ENCODE measurements at places on chromosomes 7 and 10.
A peak's percentile ranks its signal among the peaks of the same experiment; 100 is the strongest.

GRCh38 chr10:133072196-133072595, 15.5 kb upstream of the ADGRA1 start:
- H3K4me1 ChIP-seq: no peaks in the 10 kb centered on the region
- DNase-seq: no peak
- no peaks in the 10 kb centered on the region for H3K36me3 ChIP-seq
- no peak overlapping the region for H3K27ac ChIP-seq
- no peak overlapping the region for H3K4me3 ChIP-seq

- no peak overlapping the region for H3K4me3 ChIP-seq
- no peak for DNase-seq
- H3K36me3 ChIP-seq: no peaks in the 10 kb centered on the region
- no peaks in the 10 kb centered on the region for H3K4me1 ChIP-seq
These were observed 194.3 kb downstream of the CYP26A1 start for GRCh38 chr10:93268021-93268420.

GRCh38 chr7:37432281-37432920, 16.3 kb downstream of the ELMO1 start:
- no peak overlapping the region for H3K4me3 ChIP-seq
- H3K4me1 ChIP-seq: no peaks in the 10 kb centered on the region
- no peak overlapping the region for H3K27ac ChIP-seq

GRCh38 chr7:74464931-74465886, 11.5 kb downstream of the GTF2IRD1 start:
- peak overlapping the region; percentile 77 for H3K27ac ChIP-seq
- no peaks in the 10 kb centered on the region for H3K4me1 ChIP-seq
- DNase-seq: peak; percentile 81
- H3K36me3 ChIP-seq: no peaks in the 10 kb centered on the region
- H3K27me3 ChIP-seq: no peaks in the 10 kb centered on the region
- H3K4me3 ChIP-seq: no peak overlapping the region

- no peaks in the 10 kb centered on the region for H3K36me3 ChIP-seq
- H3K27ac ChIP-seq: no peak overlapping the region
- DNase-seq: no peak
- H3K4me1 ChIP-seq: peaks cover 3% of the 10 kb centered on the region
These were observed 19.7 kb upstream of the VPS37D start for GRCh38 chr7:73647725-73648592.

DNA sequence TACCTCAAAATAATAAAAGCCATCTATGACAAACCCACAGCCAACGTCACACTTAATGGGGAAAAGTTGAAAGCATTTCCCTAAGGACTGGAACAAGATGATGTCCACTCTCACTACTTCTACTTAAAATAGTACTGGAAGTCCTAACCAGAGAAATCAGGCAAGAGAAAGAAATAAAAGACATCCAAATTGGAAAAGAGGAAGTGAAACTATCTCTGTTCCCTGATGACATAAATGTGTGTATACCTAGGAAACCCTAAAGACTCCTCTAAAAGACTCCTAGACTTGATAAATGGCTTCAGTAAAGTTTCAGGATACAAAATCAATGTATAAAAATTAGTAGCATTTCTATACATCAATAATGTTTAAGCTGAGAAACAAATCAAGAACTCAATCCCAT, 314.1 kb downstream of the WDR37 start:
- H3K36me3 ChIP-seq: no peaks in the 10 kb centered on the region
- no peak overlapping the region for H3K27ac ChIP-seq
- no peak overlapping the region for H3K4me3 ChIP-seq
- no peak for DNase-seq
- H3K27me3 ChIP-seq: peaks cover 17% of the 10 kb centered on the region

DNA sequence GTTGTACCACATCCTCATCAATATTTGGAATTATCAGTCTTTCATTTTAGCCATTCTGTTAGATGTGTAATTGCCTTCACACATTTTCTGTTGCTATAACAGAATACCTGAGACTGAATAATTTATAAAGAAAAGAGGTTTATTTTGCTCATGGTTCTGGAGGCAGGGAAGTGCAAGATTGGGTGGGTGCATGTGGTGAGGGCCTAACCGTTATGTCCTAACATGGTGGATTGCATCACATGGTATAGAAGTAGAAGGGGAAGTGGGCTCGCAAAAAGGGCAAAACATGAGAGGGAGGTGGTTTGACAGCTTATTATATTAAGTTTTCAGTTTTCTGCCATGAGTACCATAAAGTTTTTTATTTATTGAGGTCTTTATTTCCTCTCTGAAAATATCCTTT, 452.0 kb downstream of the ARL4A start:
- H3K4me3 ChIP-seq: no peak overlapping the region
- H3K27me3 ChIP-seq: no peaks in the 10 kb centered on the region
- no peaks in the 10 kb centered on the region for H3K36me3 ChIP-seq
- no peaks in the 10 kb centered on the region for H3K4me1 ChIP-seq
- no peak for DNase-seq

DNA sequence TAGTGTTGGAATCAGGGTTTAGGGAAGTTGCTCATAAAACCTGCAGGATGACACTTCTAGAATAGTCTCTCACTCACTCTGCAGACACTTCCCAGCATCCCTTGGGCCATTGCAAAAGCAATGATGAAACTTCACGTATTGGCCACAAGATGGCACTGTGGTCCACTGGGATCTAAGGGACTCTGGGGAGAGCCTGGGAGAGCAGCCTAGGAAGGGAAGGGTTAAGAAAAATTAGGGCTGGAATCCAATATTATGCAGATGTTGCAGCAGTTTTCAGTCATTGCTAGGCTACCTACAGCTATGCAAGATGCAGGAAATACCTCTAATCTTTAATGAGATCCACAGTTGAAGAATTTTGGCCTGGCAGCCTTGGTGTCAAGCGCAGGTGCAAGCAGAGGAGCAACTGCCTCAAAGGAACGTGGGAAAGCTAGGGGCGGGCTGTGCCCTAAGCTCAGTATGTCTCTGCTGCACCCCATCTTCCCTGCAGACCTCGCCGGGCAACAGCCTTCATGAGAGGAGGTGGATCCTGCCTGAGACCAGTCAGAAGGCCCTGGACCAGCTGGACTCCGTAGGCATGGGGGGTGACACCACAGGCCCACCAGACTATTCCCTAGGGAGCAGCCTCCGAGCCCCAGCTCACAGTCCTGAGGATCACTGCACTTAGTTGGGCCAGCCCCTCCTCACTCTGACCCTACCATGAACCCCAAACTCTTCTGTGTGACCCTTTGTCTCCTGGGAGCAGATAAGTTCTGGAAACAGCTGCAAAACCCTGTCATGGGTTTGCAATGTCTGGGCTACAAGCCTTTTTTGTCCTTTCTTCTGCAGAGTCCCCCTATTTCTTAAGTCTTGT, 127.9 kb upstream of the PRSS58 start:
- H3K4me1 ChIP-seq: no peaks in the 10 kb centered on the region
- no peaks in the 10 kb centered on the region for H3K36me3 ChIP-seq
- no peaks in the 10 kb centered on the region for H3K27me3 ChIP-seq
- H3K4me3 ChIP-seq: no peak overlapping the region
- no peak overlapping the region for H3K27ac ChIP-seq
- no peak for DNase-seq

DNA sequence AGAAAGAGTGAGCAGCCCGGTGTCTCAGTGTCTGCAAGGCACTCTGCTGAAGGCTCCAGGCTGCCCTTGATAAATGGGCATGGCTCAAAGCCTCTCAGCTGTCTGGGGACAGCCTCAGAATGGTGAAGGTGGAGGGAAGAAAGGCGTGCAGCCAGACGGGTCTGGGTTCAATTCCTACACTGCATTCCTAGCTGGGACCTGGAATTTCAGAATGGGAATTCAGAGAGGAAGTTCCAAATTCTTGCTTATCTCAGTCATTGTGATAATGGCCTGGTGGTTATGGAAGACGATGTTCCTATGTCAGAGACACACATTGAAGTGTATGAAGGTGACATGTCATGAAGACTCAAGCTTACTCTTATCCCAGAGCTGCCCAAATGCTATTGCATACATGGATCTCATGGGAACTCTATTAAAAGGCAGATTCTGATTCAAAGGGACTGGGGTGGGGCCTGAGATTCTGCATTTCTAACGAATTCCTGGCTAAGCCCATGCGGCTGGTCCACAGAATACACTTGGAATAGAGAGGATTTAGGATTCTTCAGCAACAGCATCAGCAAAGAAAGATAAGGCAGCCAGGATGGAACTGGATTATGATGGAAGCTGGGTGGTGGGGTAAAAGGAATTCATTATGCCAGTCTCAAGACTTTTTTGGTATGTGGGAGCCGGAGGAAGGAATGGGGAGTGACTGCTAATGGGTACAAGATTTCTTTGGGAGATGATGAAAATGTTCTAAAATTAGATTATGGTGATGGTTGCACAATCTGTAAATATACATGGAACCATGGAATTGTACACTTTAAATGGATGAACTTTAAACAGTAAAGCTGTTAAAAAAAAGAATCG, 82.6 kb upstream of the ZMIZ1 start:
- no peaks in the 10 kb centered on the region for H3K4me1 ChIP-seq
- DNase-seq: no peak
- no peaks in the 10 kb centered on the region for H3K27me3 ChIP-seq

- no peak within 1 kb of the TSS for H3K4me3 ChIP-seq
- H3K4me1 ChIP-seq: no peaks in the 10 kb centered on the region
- H3K27me3 ChIP-seq: peaks cover 43% of the 10 kb centered on the region
- H3K27ac ChIP-seq: no peak within 1 kb of the TSS
- no peak for DNase-seq
These were observed at the start of gene ACTL6B for GRCh38 chr7:100655908-100656674. ACTL6B (minus strand) TSS chr7:100656448; CDS start chr7:100656354, 94 bp downstream.

GRCh38 chr10:124944982-124945381, 3.1 kb downstream of the ZRANB1 start:
- peak overlapping the region; percentile 33 for H3K27ac ChIP-seq
- H3K4me3 ChIP-seq: no peak overlapping the region
- no peaks in the 10 kb centered on the region for H3K27me3 ChIP-seq
- no peak for DNase-seq
- H3K36me3 ChIP-seq: no peaks in the 10 kb centered on the region

DNA sequence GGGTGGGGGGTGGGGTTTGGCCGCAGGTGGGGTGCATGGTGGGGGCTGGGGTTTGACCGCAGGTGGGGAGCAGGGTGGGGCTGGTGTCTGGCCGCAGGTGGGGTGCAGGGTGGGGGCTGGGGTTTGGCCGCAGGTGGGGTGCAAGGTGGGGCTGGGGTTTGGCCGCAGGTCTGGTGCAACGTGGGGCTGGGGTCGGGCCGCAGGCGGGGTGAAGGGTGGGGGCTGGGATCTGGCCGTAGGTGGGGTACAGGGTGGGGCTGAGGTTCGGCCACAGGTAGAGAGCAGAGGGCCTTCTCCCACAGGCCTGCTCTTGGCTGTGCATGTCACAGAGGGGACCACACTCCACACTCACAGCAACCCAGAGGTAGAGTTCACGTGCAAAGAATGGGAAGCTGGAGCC, 586.6 kb downstream of the PTPRN2 start:
- DNase-seq: no peak
- H3K4me3 ChIP-seq: no peak overlapping the region
- H3K36me3 ChIP-seq: no peaks in the 10 kb centered on the region
- H3K27me3 ChIP-seq: no peaks in the 10 kb centered on the region

DNA sequence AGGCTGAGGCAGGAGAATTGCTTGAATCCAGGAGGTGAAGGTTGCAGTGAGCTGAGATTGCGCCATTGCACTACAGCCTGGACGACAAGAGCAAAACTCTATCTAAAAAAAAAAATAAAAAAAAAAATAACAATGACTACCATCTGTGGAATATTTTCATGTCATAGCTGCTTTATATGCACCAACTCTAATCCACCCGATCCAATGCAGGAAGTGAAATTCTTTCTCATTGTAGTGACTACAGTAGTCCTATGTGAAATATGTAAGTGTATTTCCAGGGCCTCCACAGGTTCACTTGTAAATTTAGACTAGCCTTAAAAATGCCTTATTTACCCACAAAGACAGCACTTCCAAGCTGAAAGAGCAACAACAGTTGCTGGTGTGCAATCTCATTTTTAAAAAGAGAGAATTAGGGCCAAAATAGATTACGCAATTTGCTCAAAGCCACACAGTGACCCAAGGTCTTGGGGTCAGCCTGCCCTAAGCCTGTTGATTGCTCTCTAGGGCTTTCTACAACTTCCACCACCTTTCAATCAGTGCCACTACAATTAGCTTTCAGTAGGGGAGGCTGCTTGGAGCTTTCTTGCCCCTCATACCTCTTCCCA, 25.8 kb upstream of the EGFR start:
- no peak overlapping the region for H3K27ac ChIP-seq
- no peaks in the 10 kb centered on the region for H3K36me3 ChIP-seq
- H3K4me1 ChIP-seq: no peaks in the 10 kb centered on the region

- H3K4me1 ChIP-seq: no peaks in the 10 kb centered on the region
- H3K27ac ChIP-seq: no peak overlapping the region
These were observed 161.2 kb downstream of the CELF2 start for GRCh38 chr10:11178606-11179515.

GRCh38 chr7:71411475-71411874, 279.5 kb downstream of the GALNT17 start:
- no peak overlapping the region for H3K4me3 ChIP-seq
- H3K36me3 ChIP-seq: no peaks in the 10 kb centered on the region
- DNase-seq: no peak

GRCh38 chr7:2520761-2521290, 1.3 kb downstream of the LFNG start:
- H3K27me3 ChIP-seq: no peaks in the 10 kb centered on the region
- no peaks in the 10 kb centered on the region for H3K36me3 ChIP-seq
- peaks cover 48% of the 10 kb centered on the region for H3K4me1 ChIP-seq
- DNase-seq: no peak

GRCh38 chr10:75397496-75398199, 3.9 kb downstream of the ZNF503 start:
- H3K27ac ChIP-seq: peak overlapping the region; percentile 94

DNA sequence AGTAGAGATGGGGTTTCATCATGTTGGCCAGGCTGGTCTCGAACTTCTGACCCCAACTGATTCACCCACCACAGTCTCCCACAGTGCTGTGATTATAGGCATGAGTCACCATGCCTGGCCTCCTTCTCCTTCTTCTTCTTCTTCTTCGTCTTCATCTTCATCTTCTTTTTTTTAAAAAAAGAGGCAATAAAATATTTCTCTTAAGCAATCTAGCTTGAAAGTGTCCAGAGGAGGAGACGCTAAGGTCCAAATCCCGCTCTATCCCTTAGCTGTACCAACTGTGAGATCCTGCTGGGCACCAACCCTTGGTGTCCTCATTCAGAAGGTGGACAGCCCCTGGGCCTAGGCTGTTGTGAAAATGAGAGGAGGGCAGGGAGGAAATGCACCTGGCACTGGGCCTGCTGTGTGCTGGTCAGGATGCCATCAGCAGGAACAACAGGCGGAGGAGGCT, 13.9 kb upstream of the PSAP start:
- no peak for DNase-seq
- no peak overlapping the region for H3K27ac ChIP-seq
- no peaks in the 10 kb centered on the region for H3K36me3 ChIP-seq
- peaks cover 13% of the 10 kb centered on the region for H3K4me1 ChIP-seq
- no peaks in the 10 kb centered on the region for H3K27me3 ChIP-seq
- no peak overlapping the region for H3K4me3 ChIP-seq

Measured in breast epithelium (tissue), 4 donors.